SK-N-SH (cell line): ENCODE measurements at places on chromosomes 5 and 9. TPM values are rescaled to one million over a fixed set of nuclear protein-coding genes. Genes with fewer than 3 reads are reported as not detected.

GRCh38 chr5:80565330-80565729 is 4.8 kb downstream of the ANKRD34B start:
- DNase-seq, result no peak
- H3K4me3 ChIP-seq, result no peak overlapping the region
- H3K27me3 ChIP-seq, result peaks cover 15% of the 10 kb centered on the region
- no peaks in the 10 kb centered on the region for H3K36me3 ChIP-seq

- H3K36me3 ChIP-seq, result no peaks in the 10 kb centered on the region
- H3K4me1 ChIP-seq, result no peaks in the 10 kb centered on the region
- DNase-seq, result no peak
- H3K27ac ChIP-seq, result no peak overlapping the region
- no peaks in the 10 kb centered on the region for H3K27me3 ChIP-seq
Observed at GRCh38 chr9:22913518-22913917, 466.9 kb downstream of the DMRTA1 start.

GRCh38 chr9:614431-614830 is 227.1 kb upstream of the DMRT1 start:
- no peaks in the 10 kb centered on the region for H3K36me3 ChIP-seq
- no peak overlapping the region for H3K27ac ChIP-seq
- peaks cover 48% of the 10 kb centered on the region; the same call in 1 of the 2 replicates for H3K27me3 ChIP-seq
- H3K4me3 ChIP-seq, result no peak overlapping the region; the same call in 1 of the 2 replicates
- no peaks in the 10 kb centered on the region for H3K4me1 ChIP-seq

GRCh38 chr5:132714456-132715307 is 22.7 kb downstream of the KIF3A start:
- no peaks in the 10 kb centered on the region for H3K27me3 ChIP-seq
- no peak overlapping the region for H3K4me3 ChIP-seq
- DNase-seq, result no peak
- H3K4me1 ChIP-seq, result no peaks in the 10 kb centered on the region
- H3K36me3 ChIP-seq, result peaks cover 21% of the 10 kb centered on the region

GRCh38 chr5:15752663-15753285 is 252.8 kb downstream of the FBXL7 start:
- no peak overlapping the region for H3K4me3 ChIP-seq
- no peaks in the 10 kb centered on the region; the same call in none of the 2 replicates for H3K4me1 ChIP-seq
- H3K27me3 ChIP-seq, result no peaks in the 10 kb centered on the region
- no peak overlapping the region for H3K27ac ChIP-seq

- no peak for DNase-seq
- H3K27me3 ChIP-seq, result no peaks in the 10 kb centered on the region
- H3K27ac ChIP-seq, result peak overlapping the region; percentile 63
Observed at GRCh38 chr5:10233011-10233410, 16.7 kb downstream of the ATPSCKMT start.

GRCh38 chr5:127011153-127011552 is 19.2 kb downstream of the MARCHF3 start:
- H3K4me1 ChIP-seq, result peaks cover 2% of the 10 kb centered on the region
- H3K4me3 ChIP-seq, result no peak overlapping the region
- H3K36me3 ChIP-seq, result no peaks in the 10 kb centered on the region

- no peaks in the 10 kb centered on the region for H3K27me3 ChIP-seq
- H3K27ac ChIP-seq, result no peak overlapping the region
- no peaks in the 10 kb centered on the region for H3K36me3 ChIP-seq
- no peak overlapping the region for H3K4me3 ChIP-seq
- H3K4me1 ChIP-seq, result peaks cover 25% of the 10 kb centered on the region; the same call in 1 of the 2 replicates
Observed at GRCh38 chr5:74199436-74200210, 440.9 kb downstream of the ENC1 start.

DNA sequence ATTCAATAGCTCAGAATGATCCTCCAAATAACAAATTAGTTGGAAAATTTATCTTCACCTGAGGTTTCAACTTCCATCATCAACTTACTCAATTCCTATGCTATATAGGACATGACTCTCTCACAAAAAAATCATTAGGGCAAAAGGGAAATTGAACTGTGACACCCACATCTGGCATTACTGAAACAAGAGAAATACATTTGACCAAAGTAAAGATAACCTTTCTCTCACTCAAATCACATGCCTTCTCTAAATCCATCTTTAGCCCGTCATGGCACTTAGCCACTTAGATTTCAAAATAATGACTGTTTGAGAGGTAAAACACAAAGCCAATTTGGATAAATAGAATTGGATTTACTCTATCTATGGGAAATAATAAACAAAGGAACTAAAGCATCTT is 126.4 kb downstream of the ADAMTS6 start:
- DNase-seq, result no peak
- H3K36me3 ChIP-seq, result peaks cover 54% of the 10 kb centered on the region
- H3K27me3 ChIP-seq, result no peaks in the 10 kb centered on the region
- no peaks in the 10 kb centered on the region for H3K4me1 ChIP-seq
- no peak overlapping the region for H3K4me3 ChIP-seq

DNA sequence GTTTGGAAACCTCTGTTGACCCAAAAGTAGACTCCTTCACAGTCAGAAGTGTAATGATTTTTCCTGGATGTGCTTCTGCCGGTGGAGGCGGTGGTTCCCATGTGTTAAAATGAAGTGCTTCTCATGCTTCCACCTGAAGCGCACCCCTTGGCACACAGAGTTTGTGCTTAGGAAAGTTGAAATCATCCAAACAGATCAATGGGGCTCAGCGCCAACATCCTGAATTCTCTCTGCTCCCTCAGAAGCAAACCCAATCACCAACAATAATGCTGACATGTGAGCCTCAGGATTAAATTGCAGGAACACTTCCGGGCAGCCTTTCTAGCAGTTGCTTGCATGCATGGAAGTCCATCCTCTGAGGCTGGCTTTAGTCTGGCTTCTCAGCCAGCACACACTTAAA is 71.0 kb downstream of the MED10 start:
- H3K4me1 ChIP-seq, result peaks cover 36% of the 10 kb centered on the region

GRCh38 chr5:136079195-136079985 is 50.6 kb downstream of the TGFBI start:
- no peaks in the 10 kb centered on the region for H3K27me3 ChIP-seq
- H3K36me3 ChIP-seq, result no peaks in the 10 kb centered on the region
- no peak overlapping the region for H3K27ac ChIP-seq
- no peaks in the 10 kb centered on the region; the same call in 1 of the 2 replicates for H3K4me1 ChIP-seq
- no peak overlapping the region for H3K4me3 ChIP-seq

- no peaks in the 10 kb centered on the region for H3K36me3 ChIP-seq
- H3K4me3 ChIP-seq, result no peak overlapping the region
- H3K4me1 ChIP-seq, result no peaks in the 10 kb centered on the region
- no peak overlapping the region for H3K27ac ChIP-seq
- no peaks in the 10 kb centered on the region for H3K27me3 ChIP-seq
Observed at GRCh38 chr5:180166176-180166575, 42.8 kb downstream of the RASGEF1C start.

DNA sequence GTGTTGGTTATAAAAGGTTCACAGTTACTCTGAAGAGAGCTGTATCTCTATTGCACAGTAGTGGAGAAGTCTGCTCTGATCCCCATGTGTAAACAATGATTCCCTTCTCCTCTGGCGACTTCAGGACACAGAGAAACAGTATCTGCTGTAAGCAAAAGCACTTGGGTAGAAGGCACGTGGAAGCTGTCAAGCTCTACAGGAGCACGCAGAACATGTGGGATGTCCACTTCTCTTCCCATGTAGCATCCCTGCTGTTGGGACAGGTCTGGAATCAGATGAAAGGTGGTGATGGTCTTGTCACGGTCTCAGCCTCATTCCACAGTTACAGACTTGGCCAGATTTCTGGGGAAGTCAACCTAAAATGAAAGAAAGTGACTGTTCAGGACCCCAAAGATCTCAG is 9.4 kb upstream of the MAPK9 start:
- peaks cover 19% of the 10 kb centered on the region; the same call in 1 of the 2 replicates for H3K4me1 ChIP-seq
- no peak overlapping the region for H3K4me3 ChIP-seq
- H3K27ac ChIP-seq, result no peak overlapping the region

GRCh38 chr5:65961633-65962032 is 35.3 kb downstream of the ERBIN start:
- no peaks in the 10 kb centered on the region for H3K36me3 ChIP-seq
- peaks cover 8% of the 10 kb centered on the region; the same call in 1 of the 2 replicates for H3K4me1 ChIP-seq
- no peak overlapping the region for H3K4me3 ChIP-seq
- H3K27me3 ChIP-seq, result no peaks in the 10 kb centered on the region
- no peak for DNase-seq

The SLC34A1 gene
- polyA plus RNA-seq, result 0.03 TPM in 1 of 2 replicates, not detected in the other

The OTP gene
- polyA plus RNA-seq, result not detected in 2 replicates

The RNF145 gene
- 34.3 and 36.1 TPM in 2 replicates for polyA plus RNA-seq

The OR1N1 gene
- polyA plus RNA-seq, result not detected in 2 replicates

The NCS1 gene
- polyA plus RNA-seq, result 40.6 and 52.9 TPM in 2 replicates

The CDKN2A gene
- 34.1 and 41.4 TPM in 2 replicates for polyA plus RNA-seq

The ADRA1B gene
- 1.9 and 2.2 TPM in 2 replicates for polyA plus RNA-seq

The LCNL1 gene
- not detected in 2 replicates for polyA plus RNA-seq

The SPINK4 gene
- polyA plus RNA-seq, result not detected in 2 replicates
